ENCODE measurements at places on chromosomes 4 and X. TPM values are rescaled to one million over a fixed set of nuclear protein-coding genes. Genes with fewer than 3 reads are reported as not detected.

The SLC34A2 gene
- not detected for total RNA-seq

The RNF175 gene
- total RNA-seq: not detected

The ARHGAP6 gene
- 1.3 TPM for total RNA-seq

The SATL1 gene
- not detected for total RNA-seq

The FAM114A1 gene
- 149 TPM for total RNA-seq

The NAT8L gene
- total RNA-seq: under 0.01 TPM

The NAA11 gene
- total RNA-seq: not detected

The CT45A10 gene
- not detected for total RNA-seq

The BANK1 gene
- total RNA-seq: 0.33 TPM

The P2RY4 gene
- 0.10 TPM for total RNA-seq

Data from vein endothelial cell (primary cell).